RWPE1 (cell line): ENCODE measurements at places on chromosomes 11 and 22.

GRCh38 chr11:125337836-125338834, 157.9 kb downstream of the FEZ1 start:
- no peak for DNase-seq

GRCh38 chr11:34501500-34501899, 12.1 kb downstream of the ELF5 start:
- peak; percentile 36 for DNase-seq

GRCh38 chr11:20493340-20493739, 105.8 kb downstream of the PRMT3 start:
- no peak for DNase-seq

DNA sequence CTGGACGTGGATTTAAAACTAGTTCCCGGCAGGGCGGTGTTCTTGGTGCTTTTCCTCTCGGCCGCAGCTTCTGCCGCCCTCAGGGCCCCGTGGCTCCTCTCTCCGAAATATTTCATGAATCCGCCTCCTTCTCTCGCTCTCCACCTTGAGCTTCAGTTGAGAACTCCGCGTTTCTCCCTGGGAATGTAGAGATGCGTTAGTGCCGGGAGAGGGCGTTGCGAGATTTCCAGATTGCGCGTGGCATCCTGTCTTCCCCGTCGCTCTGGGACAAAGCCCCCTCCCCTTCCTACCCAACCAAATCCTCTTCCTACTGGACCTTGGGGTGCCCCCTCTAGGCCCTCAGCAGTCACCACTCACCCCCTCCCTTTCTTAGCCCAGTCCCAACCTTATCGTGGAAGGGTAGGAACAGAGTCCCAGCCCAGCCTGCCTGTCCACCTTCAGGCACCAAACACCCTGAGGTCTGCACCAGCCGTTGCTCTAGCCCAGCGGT, 15.5 kb upstream of the RAC2 start:
- peak; percentile 18 for DNase-seq

DNA sequence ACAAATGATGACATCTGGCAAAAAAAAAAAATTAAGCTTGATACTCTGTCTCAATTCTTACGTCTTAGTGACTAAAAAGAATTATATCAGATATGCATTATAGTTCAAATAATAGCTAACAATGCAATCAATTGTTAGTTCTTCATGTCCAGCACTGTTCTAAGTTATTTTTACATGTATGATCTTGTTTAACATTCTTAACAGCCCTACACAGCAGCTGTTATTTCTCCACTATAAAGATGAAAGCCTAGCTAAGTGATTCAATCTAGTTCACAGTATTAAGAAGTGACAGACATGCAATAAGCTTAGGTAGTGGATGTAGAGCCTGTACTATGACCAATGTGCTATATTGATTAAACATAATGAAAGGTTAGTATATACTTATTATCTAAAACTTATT, 4.1 kb downstream of the ZNF214 start:
- DNase-seq = peak; percentile 26

GRCh38 chr11:112134473-112134872, 29.4 kb downstream of the IL18 start:
- DNase-seq = no peak

- no peak for DNase-seq
Measured at GRCh38 chr11:57546869-57547475, 9.6 kb downstream of the SMTNL1 start.

GRCh38 chr11:2561696-2562581, 117.1 kb downstream of the KCNQ1 start:
- no peak for DNase-seq

GRCh38 chr11:60314635-60315321, 12.3 kb upstream of the MS4A6E start:
- DNase-seq = no peak

DNA sequence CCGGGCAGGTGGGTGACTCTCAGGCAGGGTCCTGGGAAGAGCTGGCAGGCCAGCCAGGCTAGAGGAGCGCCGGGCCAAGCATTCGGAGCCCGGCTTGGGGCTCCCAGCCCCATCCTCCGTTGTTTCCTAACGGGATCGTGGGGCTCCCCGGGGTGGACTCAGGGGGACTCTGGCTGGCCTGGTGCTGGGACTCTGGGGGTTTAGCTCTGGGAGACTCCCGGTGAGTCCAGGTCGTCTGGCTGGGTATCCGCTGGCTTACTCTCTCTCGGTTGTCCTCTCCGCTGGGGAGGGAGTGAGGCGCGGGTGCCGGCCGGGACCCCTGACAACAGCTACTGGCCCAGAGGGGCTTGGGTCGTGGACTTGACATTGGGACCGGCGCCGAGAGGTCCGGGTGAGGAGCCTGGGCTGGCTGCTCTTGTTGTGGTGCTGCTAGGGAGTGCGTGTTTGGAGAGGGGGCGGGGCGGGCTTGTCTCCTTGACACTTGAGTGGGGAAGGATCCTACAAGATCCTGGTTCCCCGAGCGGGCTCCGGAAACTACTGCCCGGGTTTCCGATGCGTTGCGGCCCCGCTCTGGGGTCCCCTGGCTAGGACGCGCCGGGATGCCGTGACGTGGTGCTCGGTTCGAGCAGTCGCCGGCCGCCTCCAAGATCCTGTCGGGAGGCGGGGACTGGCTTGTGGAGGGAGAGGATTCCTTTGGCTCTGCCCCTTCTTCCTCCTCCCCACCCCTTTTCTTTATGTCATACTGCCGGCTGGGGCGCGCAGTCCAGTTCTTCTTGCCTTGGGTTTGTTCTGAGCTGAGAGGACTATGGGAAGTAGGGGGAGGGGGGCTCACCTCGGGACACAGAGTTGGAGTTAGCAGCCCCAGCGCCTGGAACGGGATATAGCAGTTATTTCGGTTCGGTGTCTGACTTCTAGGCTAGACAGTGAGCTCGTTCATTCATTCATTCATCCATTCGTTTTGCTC, 585 bp downstream of the EMSY start:
- peak; percentile 89 for DNase-seq

DNA sequence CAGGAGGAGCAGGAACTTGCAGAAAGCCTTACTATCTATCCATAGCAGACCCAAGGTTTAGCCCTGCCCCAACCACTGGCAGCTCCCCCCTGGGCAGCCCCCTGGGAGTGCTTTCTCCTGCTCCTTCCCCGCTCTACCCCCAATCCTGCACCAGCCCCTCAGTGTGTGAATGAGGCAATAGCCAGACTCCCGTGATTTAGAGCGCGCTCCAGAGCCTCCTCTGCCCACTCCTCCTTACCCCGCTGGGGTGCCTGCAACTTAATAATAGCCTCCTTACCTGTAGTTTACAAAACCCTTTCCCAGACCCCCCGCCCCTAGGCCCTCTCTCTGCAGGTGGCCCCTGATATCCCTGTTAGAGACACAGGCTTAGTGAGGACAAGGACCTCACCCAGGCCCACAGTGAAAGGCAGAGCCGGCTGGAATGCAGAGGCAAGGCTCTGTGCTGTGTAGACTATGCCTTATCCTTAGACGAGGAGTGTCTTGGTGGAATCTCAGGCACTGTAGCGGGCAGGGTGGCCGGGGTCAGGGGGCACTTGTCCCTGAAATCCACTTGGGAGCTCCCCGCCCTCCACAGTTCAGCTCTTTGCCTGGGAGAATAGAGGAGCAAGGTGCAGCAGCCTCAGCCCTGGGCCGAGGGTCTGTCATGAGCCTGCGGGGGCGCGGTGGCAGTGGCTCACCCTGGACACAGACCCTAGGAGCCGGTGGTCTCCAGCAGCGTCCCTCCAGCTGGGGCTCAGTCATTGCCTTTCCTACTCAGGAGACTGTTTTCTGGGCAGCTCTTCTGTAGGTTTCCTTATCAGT, 4.3 kb upstream of the CARNS1 start:
- DNase-seq = no peak

GRCh38 chr22:26139310-26139709, 30.0 kb upstream of the SEZ6L start:
- no peak for DNase-seq

GRCh38 chr11:80916173-80916798, 1475.5 kb upstream of the TENM4 start:
- DNase-seq = peak; percentile 0

- no peak for DNase-seq
Measured at GRCh38 chr11:92268546-92268945, 43.9 kb downstream of the FAT3 start.

DNA sequence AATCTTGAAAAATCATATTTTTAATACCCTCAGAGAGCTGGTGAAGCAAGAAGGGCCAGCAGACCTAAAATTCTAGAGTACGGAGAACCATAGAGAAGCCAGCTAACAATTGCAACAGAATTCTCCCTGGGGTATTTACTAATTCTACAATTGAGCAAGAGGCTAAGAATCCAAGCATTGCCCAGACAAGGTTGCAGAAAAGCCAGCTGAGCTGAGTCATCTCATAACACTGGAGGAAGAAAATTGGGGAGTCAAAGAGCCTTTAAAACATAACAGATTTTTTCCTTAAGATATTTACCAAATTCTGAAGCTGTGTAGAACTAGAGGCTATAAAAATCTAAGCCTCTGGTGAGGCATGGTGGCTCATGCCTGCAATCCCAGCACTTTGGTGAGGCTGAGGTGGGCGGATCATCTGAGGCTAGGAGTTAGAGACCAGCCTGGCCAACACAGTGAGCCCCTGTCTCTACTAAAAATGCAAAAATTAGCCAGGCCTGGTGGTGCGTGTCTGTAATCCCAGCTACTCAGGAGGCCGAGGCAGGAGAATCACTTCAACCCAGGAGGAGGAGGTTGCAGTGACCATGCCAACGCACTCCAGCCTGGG, 13.6 kb upstream of the TMEM216 start:
- DNase-seq = peak; percentile 92

DNA sequence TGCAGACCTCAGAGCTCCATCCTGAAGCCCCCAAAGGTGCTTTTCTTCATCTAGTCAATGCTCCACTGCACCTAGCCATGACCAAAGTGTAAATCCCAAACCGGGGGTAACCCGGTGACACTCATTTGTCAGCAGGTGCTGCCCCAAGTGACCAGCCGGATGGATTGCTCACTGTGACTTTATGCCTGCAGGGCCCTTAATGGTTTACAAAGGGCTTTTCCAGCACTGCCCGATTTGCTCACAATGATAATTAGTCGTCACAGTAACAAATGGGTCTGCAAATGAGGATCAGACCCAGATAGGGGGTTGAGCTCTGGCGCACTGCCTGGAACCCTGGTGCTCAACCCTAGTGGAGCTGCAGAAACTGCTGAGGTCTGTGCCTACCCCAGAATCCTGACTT, 45.7 kb upstream of the CD5 start:
- DNase-seq = no peak

DNA sequence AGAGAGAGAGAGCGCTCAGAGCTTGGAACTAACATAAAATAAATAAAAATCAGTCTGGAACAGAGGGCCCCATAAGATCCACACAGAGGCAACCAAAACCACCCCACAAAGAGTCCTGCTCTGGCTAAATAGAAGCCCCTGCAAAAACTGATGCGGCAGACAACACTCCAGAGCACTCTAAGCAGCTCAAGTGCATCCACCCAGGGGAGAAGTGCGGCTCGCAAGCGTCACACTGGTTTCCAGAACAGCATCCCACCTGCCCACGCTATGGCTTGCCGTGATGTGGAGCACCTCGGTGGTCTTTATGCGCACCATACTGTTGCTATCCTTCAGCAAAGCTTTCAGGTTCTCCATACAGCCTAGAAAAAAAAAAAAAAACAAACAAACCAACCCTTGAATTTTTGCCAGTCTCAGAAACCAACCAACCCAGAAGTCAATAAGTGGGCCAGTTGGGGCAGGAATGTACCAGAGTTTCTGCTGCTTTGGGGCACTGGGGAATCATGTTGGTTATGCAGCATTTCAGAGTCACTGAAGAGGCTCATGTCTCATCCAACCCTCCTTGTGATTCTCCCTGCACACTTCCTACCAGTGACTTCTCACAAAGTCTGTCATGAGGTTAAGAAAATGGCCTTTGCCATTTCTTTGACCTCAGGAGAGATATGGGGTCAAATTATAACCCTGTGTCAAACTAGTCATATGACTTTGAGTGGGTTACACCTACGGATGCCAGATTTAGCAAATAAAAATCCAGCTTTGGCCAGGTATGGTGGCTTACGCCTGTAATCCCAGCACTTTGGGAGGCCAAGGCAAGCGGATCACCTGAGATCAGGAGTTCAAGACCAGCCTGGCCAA, 3.0 kb downstream of the RSPH14 start:
- no peak for DNase-seq

DNA sequence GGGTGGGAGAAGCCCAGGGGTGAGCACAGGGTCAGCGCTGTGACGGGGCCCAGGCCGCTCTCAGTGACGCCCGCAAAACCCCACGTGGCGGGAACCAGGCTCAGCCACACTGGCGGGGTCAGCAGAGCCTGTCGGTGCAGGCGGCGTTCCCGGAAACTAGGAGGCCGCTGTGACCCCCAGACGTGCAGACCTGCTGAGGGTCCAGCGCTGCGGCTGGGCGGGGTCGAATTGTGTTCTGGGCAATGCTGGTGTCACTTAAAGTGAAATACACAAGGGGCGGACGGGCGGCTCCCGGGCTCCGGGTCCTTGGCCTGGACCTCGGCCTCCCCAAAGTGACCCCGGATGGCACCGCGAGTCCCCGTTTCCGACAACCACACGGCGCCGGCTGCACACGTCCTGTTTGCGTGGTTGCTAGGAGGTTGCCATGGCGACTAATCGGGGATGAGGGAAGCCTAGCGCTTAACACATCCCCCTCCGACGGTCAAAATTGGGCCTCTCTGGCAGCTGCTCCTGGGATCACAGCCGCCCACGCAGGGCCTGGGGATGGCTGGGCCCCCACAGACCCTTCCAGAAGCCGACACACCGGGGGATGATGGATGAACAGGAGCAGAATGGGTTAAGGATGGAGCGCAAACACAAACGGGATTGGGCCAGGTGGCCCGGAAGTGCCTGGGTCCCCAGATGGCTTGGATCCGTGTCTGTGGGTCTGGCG, 81.7 kb upstream of the PRR5 start:
- no peak for DNase-seq

- no peak for DNase-seq
Measured at GRCh38 chr11:58640386-58641023, 18.0 kb downstream of the CNTF start.

DNA sequence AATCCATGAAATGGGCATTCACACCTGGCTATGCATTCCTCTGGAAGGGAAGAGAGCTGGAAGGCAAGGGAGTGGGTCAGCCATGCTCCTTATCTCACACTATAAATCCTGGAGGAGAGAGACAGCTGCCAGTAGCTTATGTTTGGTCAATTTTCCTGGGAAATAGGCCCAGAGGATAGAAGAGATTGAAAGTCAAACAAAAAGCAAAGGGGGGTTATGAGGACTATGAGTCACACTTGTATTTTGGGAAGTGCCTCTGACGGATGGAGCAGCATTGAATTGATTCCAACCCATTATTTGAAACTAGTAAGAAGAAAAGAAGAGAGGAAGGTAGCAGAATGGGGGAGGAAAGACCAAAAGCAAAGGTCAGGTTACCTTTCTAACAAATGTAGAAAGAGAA, 25.0 kb downstream of the SNX19 start:
- DNase-seq = no peak

- no peak for DNase-seq
Measured at GRCh38 chr11:21396342-21397008, 727.1 kb downstream of the NELL1 start.

DNA sequence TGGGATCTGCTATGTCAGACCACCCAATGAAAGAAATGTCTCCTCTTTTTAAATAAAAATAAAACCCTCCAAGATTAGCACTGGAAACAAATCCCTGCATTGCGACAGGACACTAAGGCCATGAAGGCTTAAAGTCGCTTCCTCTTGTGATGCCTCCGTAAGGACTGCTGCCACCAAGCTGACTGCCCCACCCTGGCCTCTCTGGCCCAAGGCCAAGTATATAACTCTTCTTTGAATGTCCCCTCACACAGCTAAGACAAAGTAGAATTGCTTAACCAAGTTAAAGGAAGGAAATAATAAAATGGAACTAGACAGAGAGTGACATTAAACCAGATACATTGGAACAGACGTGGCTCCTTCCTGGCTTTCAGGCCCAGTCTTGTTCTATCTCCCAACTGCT, 7.5 kb upstream of the NRGN start:
- DNase-seq = no peak

- DNase-seq = no peak
Measured at GRCh38 chr11:59403546-59403945, 22.7 kb downstream of the OR5A2 start.
